GM23248 (cell line): ENCODE measurements at places on chromosomes 5 and 9. TPM values are rescaled to one million over a fixed set of nuclear protein-coding genes. Genes with fewer than 3 reads are reported as not detected.

DNA sequence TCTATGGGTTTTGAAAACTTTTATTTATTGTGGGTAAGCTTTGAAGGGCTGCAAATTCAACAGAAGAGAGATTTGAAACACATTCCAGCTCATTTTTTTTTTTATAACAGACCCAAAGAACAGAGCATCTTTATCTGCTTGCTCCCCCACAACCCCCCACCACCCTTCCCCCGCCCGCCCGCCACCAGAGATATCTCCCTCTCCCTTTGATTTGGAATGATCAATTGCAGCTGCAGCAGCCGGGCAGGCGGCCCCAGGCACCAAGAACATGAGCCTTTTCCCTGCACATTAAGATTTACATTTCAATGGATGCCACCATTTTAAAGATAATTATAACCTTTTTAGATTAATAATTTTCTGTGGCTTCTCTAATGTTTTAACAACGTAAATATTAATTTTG lies 510.9 kb downstream of the ZNF608 start:
- no peaks in the 10 kb centered on the region for H3K36me3 ChIP-seq
- H3K27me3 ChIP-seq: peaks cover 14% of the 10 kb centered on the region
- H3K4me1 ChIP-seq: no peaks in the 10 kb centered on the region
- no peak overlapping the region for H3K27ac ChIP-seq

DNA sequence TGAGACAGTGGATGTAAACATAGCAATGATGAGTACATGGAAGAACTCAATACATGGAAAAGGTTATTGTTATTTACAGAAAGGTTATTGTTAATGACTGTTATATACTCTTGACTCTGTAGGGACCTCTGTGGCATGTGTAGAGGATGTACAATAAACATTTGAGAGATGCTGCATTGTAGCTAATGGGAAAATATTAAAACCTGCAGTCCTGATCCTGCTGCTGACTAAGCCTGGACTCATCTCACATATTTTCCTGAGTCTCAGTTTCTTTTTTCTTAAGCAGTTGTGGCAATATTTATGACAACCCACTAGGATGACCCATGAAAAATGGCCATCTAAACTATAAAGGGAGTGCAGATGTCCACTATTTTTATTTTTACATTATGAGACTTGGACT lies 75.4 kb downstream of the DOCK2 start:
- no peaks in the 10 kb centered on the region for H3K27me3 ChIP-seq
- peak; percentile 7 for DNase-seq
- peaks cover 37% of the 10 kb centered on the region for H3K4me1 ChIP-seq
- no peak overlapping the region for H3K4me3 ChIP-seq
- no peaks in the 10 kb centered on the region for H3K36me3 ChIP-seq
- no peak overlapping the region for H3K27ac ChIP-seq

Gene PCDHA6
- 0.13 and 0.22 TPM in 2 replicates for total RNA-seq

GRCh38 chr5:103617913-103618312 lies 55.3 kb upstream of the NUDT12 start:
- no peaks in the 10 kb centered on the region for H3K36me3 ChIP-seq
- no peak overlapping the region for H3K4me3 ChIP-seq
- DNase-seq: no peak
- H3K27me3 ChIP-seq: no peaks in the 10 kb centered on the region

DNA sequence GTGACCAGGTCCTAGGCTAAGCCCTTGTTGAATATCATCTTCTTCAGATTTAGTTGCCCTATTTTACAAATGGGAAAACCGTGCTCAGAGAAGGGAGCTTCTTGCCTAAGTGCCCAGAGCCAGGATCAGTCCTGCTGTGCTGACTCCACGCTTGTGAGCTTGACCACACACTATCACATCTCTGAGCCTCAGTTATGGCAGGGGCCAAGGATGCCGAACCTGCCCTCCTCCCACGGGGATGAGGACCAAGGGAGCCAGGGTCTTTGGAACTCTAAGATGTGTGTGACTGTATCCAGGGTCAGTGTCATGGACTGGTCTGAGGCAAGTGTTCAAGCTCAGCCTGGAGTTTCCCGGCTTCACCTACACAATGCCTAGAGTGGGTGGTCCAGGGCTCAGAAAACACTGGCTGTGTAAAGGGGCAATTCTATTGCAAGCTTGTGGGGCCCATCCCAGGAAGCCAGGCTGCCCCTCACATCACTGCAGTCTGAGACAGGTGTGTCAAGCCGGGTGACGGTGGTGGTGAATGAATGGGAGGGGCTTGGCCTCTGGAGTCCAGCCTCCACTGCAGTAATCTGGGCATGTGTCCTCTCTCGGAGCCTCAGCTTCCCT lies 235.7 kb downstream of the PBX3 start:
- H3K27me3 ChIP-seq: no peaks in the 10 kb centered on the region
- no peak overlapping the region for H3K4me3 ChIP-seq
- no peak for DNase-seq
- no peaks in the 10 kb centered on the region for H3K36me3 ChIP-seq
- no peaks in the 10 kb centered on the region for H3K4me1 ChIP-seq
- no peak overlapping the region for H3K27ac ChIP-seq

Gene INSYN2B
- 43.2 and 50.7 TPM in 2 replicates for total RNA-seq

- no peak overlapping the region for H3K27ac ChIP-seq
- no peak overlapping the region for H3K4me3 ChIP-seq
- H3K4me1 ChIP-seq: no peaks in the 10 kb centered on the region
- no peak for DNase-seq
Observed at GRCh38 chr9:117242082-117242481, 172.8 kb downstream of the ASTN2 start.
